ENCODE measurements at places on chromosomes 11 and 22.

DNA sequence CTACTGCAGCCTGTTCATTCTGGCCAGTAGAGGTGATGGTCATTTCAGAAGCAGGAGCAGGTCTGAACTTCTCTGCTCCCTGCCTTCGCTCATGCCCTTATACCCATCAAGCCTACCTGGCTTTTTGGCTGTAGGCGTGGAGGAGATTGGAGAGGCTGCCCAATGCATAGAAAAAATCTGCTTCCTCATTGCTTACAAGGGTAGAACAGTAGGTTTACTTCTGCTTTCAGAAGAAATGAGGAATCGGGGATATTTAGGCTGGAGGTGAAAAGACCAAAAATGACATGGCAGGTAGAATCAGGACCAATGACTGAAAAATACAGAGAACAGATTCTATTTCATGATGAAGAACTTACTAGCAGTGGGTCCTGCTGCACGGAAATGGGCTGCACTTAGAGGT, 72.9 kb upstream of the YWHAH start:
- no peak for DNase-seq

DNA sequence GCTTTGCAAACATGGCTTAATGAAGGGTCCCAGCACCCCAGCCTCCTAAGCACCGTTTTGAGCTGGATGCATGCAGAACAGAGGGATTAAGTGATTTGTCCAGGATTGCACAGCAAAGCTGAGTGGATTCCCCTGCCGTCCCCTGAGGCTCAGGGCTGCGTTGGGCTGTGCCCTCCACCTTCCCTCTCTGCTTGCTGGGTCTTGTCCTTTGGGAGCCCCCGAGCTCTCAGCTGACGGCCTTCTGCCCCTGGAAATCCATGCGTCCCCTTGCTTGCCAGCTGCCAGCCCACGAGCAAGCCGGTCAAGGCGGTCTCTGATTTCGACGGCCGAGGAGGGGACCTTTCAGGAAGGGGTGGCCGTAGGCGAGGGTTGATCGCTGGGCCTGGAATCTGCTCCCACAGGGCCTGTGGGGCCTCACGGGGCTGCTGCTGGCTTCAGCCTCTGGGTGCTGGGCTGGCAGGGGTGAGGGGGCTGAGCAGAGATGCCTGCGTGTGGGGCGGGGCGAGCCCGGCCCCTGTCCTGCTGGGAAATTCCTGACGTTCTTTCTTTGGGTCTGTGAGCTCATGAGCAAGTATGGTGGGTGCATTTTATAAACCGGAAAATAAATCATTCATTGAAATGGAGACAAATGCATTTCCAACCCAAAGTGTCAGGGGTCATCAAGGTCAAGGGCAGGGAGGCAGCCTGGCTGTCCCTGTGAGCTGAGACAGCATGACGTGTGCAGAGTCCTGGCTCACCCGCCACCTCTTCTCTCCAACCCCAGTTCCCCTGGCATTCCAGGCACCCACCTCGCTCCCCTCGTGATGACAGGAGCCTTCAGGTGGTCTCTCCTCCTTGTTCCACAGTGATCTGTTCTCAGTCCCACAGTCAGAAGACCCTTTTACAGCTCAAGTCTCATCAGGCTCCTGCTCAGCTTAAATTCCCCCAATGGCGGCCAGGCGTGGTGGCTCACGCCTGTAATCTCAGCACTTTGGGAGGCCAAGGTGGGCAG, 28.1 kb downstream of the FGF4 start:
- no peak for DNase-seq

- DNase-seq: no peak
Measured at GRCh38 chr11:134244593-134244992, 8.6 kb downstream of the THYN1 start.

- DNase-seq: no peak
Measured at GRCh38 chr11:64021757-64022093, 14.0 kb upstream of the FLRT1 start.

DNA sequence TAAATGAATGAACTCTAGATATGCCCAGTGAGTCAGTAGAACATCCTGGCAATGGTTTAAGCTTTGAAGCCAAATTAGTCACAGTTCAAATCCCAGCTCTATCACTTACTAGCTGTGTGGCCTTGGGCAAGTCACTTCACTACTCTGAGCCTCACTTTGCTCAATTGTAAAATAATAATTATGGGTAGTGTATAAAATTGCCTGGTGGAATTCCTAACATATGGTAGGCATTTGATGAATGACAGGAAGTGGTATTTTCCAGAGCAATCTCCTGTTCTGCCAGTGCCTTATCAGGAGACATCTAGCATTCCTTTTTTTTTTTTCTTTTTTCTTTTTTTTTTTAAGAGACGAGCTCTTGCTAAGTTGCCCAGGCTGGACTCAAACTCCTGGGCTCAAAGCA, 13.0 kb downstream of the SCN4B start:
- DNase-seq: no peak

- no peak for DNase-seq
Measured at GRCh38 chr22:47012589-47013370, 250.3 kb downstream of the TBC1D22A start.
